ENCODE measurements at places on chromosomes 13 and 19. TPM values are rescaled to one million over a fixed set of nuclear protein-coding genes. Genes with fewer than 3 reads are reported as not detected.
A peak's percentile ranks its signal among the peaks of the same experiment; 100 is the strongest.

The OR4F17 gene
- not detected for total RNA-seq

- peaks cover 5% of the 10 kb centered on the region for H3K4me1 ChIP-seq
- DNase-seq = no peak
- no peaks in the 10 kb centered on the region for H3K27me3 ChIP-seq
- H3K27ac ChIP-seq = no peak overlapping the region
- H3K4me3 ChIP-seq = no peak overlapping the region
These were observed 114.4 kb downstream of the ZAR1L start for GRCh38 chr13:32200741-32201140.

The RDH13 gene
- 18.4 TPM for total RNA-seq

DNA sequence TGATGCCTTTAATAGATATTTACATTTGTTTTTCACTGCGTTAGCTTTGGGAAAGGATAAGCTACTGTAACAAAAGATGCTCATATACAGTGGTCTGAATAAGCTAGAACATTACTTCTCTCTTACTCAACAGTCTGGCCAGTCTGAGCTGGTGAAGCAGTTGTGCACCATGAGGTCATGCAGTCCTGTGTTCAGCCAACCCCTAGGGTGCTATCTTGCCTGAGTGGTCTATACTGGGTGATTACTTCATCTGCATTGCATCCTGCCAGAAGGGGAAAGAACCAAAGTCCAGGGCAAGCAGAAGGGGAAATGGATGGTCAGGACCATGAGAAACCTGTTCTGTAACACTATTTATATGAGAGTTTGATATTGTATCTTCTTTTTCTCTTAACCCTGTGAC, 31.5 kb downstream of the ERCC5 start:
- H3K27me3 ChIP-seq = no peaks in the 10 kb centered on the region
- H3K4me3 ChIP-seq = no peak overlapping the region
- H3K36me3 ChIP-seq = peaks cover 25% of the 10 kb centered on the region
- H3K27ac ChIP-seq = no peak overlapping the region
- H3K4me1 ChIP-seq = no peaks in the 10 kb centered on the region
- no peak for DNase-seq

The C5AR1 gene
- total RNA-seq = 5.4 TPM

- no peaks in the 10 kb centered on the region for H3K36me3 ChIP-seq
- no peak overlapping the region for H3K27ac ChIP-seq
- H3K27me3 ChIP-seq = no peaks in the 10 kb centered on the region
- H3K4me1 ChIP-seq = no peaks in the 10 kb centered on the region
- DNase-seq = no peak
These were observed 99.3 kb downstream of the DHRS12 start for GRCh38 chr13:51704399-51705313.

- DNase-seq = peak; percentile 33
- no peaks in the 10 kb centered on the region for H3K4me1 ChIP-seq
- no peak overlapping the region for H3K4me3 ChIP-seq
- H3K27ac ChIP-seq = no peak overlapping the region
- no peaks in the 10 kb centered on the region for H3K27me3 ChIP-seq
These were observed 149.8 kb downstream of the DLEU7 start for GRCh38 chr13:50693727-50694126.

GRCh38 chr13:65387743-65388347, 1842.3 kb downstream of the PCDH9 start:
- H3K27me3 ChIP-seq = no peaks in the 10 kb centered on the region
- DNase-seq = no peak
- no peaks in the 10 kb centered on the region for H3K4me1 ChIP-seq
- no peak overlapping the region for H3K4me3 ChIP-seq
- no peak overlapping the region for H3K27ac ChIP-seq

GRCh38 chr19:3573858-3574637, 1.3 kb downstream of the HMG20B start:
- H3K36me3 ChIP-seq = no peaks in the 10 kb centered on the region
- DNase-seq = peak; percentile 81
- peaks cover 18% of the 10 kb centered on the region for H3K4me1 ChIP-seq

GRCh38 chr13:24217601-24218281, 57.2 kb downstream of the SPATA13 start:
- peaks cover 98% of the 10 kb centered on the region for H3K4me1 ChIP-seq
- no peak overlapping the region for H3K4me3 ChIP-seq
- peak; percentile 49 for DNase-seq
- H3K27me3 ChIP-seq = no peaks in the 10 kb centered on the region
- H3K36me3 ChIP-seq = no peaks in the 10 kb centered on the region

Data from body of pancreas (tissue), 4 donors.